Suprapubic skin (tissue), 4 donors: ENCODE measurements at places on chromosomes 6 and 20. TPM values are rescaled to one million over a fixed set of nuclear protein-coding genes. Genes with fewer than 3 reads are reported as not detected.

GRCh38 chr6:73636048-73636447 is 17.7 kb downstream of the SLC17A5 start:
- no peak for DNase-seq

- no peak for DNase-seq
These were observed 14.6 kb upstream of the SNX9 start for GRCh38 chr6:157808405-157808950.

DNA sequence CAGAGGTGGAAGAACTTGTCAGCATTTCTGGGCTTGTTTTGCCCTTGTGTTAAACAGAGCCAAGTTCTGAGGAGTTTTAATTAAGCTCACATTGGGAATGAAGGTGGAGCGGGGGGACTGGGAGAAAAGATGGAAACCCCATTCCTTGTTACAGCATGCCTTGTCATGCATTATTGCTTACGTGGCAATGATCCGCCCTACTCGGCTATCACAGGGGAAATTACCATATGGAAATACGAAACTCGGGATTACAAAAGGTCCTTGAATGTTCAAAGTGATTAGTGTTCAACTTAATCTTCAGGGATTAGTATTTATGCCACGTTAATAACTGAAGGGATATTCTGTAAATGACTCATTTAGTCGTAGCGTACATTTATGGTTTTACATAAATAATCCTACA is 86.4 kb downstream of the MAP3K7 start:
- DNase-seq: no peak

GRCh38 chr6:56686429-56686828 is 43.7 kb upstream of the DST start:
- DNase-seq: no peak

DNA sequence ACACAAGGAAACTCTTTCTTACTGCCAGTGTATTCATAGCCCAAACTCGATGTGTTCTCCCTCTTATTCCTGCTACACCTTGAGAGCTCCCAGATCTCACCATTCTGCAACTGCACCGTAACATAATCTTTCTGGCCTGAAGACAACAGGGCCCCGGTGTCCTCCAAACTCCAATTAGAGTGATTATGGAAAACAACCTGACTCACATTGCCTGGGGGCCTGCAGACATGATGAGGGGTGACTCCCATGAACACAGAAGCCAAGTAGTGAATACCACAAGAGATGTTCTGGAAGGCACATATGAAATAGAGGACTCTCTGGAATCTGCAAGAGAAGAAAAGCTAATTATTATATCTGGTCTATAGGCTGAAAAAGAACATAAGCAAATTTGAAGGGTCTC is 19.7 kb downstream of the SLC22A16 start:
- DNase-seq: no peak

- no peak for DNase-seq
These were observed 19.9 kb downstream of the TPX2 start for GRCh38 chr20:31758991-31759390.

DNA sequence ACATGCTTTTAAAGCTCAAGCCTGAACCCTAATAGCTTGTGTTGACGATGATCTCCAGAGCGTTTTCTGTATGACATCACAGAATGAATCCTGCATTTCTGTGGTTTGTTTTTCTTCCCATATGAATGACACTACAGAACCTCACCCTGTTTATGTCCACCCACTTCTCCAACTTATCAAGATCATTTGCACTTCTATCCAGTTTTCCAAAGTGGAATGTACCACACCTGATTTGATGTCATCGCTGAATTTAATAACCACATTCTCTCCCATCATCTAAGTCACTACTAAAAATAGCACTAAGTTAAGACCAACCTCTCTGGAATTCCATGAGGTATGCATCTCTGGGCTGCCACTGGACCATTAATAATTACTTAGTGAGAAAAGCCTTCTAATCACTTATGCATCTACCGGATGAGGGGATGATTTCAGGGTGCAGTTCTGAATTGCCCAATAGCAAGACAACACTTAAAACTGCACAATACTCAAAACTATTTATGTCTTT is 33.3 kb upstream of the CITED2 start:
- no peak for DNase-seq

GRCh38 chr6:149642829-149643580 is 5.5 kb downstream of the KATNA1 start:
- DNase-seq: no peak

- no peak for DNase-seq
These were observed 163.2 kb upstream of the RNF217 start for GRCh38 chr6:124798942-124799496.

DNA sequence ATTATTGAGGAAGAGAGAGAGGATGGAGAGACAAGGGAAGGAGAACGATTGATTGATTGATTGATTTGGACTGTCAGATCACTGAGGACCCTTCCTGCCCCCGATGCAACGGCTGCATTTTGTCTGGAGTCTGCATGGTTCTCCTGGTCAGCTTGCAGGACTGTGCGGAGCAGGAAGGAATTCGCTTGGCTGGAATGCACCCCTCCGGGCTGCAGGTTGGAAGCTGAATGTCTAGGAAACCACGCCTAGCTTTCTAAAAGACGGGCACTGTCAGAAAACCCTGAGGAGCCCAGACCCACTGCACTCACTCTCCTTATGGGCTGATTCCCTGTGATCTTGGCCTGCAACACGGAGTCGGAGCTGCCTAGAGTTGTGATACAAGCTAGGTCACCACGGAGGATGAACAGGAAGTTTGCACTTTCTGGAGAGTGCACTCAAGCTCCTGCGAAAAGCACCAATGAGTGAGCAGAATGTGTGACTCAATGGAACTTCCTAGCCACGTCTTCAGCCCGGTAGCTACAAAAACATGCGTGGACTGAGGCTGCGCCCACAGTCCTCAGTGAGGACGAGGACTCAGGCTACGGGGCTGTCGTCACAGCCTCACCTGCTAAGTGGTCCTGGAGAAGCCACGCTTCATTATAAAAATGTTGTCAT is 14.4 kb downstream of the DACT2 start:
- no peak for DNase-seq

DNA sequence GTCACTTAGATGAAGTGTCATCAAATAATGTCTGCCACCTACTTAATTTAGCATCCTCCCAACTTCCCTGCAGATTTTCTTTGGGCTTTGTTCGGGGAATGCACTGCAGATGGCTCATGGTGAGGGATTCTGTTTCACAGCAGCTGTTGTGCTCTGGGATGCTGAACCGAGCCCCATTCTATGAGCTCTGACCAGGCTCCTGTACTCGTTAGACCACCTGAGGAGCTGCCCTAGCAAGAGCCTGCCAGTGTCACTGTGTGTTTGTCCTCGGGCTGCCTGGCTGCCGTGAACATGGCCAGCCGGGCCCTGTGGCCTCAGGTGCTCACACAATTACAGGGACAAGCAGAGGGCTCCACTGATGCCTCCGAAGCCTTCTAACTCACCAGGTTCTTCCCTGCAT is 238.8 kb upstream of the ECI2 start:
- no peak for DNase-seq

DNA sequence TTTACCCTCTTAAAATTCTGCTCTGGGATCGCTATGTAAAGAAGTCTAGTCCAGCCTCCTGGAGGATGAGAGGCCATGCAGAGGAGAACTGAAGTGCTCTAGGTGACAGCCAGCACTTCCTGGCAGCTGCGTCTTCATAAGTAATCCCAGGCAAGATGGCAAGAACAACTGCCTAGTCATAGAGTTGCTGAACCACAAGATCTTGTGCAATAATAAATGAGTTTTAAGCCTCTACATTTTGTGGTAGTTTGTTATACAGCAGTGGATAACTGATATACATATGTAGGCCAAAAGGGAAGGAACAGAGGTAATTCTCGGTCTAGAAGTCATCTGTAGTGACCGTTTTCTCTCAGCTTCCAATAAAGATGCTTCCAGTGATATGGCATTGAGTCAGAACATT is 103.8 kb upstream of the FLRT3 start:
- no peak for DNase-seq

DNA sequence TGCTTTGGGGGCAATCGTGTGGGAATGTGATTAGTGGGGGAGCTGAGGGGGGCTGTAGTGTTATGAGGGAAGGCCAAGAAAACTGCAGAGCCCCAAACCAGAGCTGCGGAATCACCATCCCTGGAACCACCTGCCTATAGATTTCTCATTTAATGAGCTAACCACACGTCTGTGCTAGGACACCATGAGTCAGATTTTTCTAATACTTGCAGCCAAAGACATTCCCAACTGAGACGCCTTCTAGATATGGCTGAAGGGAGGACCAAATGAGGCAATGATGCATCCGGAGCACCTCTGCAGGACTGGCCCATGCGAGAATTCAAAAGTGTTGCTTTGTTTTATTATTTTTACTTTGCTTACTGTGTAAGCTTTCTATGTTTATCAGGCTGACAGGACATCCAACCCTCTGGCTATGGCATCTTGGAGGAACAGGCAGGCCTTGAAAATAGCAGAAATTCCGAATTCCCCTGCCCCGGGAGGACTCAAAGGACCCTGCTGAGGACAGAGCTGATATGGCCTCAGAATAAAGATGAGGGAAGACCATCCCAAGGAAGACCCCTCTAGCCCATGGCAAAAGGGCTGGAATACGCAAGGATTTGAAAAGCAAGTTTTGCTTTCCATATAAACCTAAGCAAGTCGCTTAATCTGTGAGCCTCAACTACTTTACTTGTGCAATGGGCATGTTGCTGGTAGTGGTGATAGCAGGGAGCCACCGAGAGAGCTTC is 3.1 kb upstream of the PTGIS start:
- peak; percentile 38 for DNase-seq

DNA sequence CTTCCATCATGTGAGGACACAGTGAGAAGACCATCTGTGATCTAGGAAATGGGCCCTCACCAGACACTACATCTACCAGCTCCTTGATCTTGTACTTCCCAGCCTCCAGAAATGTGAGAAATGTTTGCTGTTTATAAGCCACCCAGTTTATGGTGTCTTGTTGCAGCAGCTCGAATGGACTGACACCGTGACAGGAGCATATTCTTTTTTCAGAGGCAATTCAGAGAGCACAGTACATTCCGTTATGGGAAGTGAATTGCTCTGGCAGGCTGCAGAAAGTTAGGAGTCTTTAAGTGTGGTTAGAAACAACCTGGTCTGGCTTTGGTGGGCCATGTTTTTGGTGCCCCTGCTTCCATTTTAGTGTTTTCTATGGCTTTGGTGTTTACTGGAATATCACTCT is 75.1 kb downstream of the FIG4 start:
- no peak for DNase-seq

DNA sequence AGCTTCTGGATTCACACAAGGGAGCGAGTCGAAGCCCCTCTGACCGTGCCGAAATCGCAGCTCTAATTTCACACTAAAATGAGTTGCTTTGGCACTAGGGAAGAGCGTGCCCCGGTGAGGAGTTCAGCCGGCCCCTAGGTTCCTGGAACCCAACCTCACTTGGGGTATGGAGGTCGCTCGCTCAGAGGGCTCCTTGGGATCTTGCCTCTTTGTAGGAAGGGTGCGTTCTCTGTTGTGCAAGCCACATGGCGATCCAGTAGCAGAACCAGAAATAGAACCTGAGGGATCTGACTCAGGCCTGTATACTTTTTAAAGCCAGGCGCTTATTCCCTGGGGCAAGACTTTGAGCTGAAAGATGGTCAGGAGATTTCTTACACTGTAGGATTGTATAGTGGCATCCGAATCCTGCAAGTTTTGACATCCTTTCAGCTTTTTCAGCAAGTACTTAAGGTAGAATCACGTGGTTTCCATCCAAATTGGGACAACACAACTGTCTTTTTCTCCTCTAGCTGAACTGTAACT is 861 bp upstream of the RALGAPA2 start:
- DNase-seq: no peak

DNA sequence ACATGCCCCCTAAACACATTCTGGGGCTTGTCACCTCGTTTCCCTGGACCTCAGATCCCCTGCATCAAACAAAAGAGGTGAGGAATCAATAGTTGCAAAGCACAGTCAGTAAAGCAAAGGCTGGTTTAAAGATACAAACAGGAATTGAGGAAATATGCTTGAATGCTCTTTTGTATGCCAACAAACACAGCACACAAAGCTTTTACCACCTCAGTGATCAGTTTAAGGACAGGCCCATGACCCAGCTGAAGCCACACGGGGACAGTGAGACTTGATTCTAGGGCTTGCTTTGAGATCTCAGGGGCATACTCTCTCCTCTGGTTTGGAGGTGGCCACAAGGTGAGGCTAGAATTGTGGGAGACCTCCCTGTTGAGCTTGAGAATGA is 182.9 kb upstream of the CST7 start:
- peak; percentile 28 for DNase-seq

GRCh38 chr20:46631212-46631869 is 19.9 kb downstream of the SLC13A3 start:
- no peak for DNase-seq

DNA sequence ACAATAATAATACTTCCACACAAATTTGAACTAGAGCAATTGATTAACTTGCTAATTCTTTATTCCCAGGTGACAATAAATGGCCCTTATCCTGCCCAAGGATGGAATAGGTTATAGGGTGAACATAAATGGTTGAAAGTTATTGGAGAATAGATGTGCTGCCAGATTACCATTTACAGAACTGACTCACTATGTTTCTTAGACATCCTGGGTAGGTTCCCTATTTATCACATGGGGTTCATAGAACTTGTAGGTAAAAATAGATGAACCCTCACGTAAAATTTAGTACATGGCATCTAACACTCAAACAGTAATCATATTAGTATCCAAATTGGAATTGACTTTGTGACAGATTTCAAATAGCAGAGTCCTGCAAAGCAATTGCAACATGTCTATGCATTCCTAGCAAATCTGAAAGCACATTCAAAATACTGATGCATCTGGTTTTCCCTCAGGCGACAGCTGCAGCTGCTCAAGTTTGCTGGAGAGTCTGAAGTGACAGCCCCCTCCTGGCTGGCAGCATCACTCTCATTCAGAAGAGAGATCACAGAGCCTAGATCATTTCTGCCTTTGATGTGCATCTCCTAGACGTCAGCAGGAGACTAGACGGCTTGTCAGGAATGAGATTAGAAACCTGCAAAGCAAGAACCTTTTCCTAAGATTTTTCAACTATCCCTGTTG is 80.2 kb upstream of the RNF217 start:
- DNase-seq: no peak

GRCh38 chr20:19909725-19910124 is 107.4 kb upstream of the NAA20 start:
- DNase-seq: peak; percentile 84

GRCh38 chr6:137092018-137092417 is 47.3 kb upstream of the IL20RA start:
- DNase-seq: no peak

- DNase-seq: no peak
These were observed 32.7 kb upstream of the FANCE start for GRCh38 chr6:35419417-35419816.

PAK5 gene
- total RNA-seq: 0.10 TPM

SEMG2 gene
- total RNA-seq: not detected

EFCAB8 gene
- not detected for total RNA-seq

SEL1L2 gene
- not detected for total RNA-seq

HLA-DMB gene
- 18.1 TPM for total RNA-seq

STMND1 gene
- total RNA-seq: not detected
